ENCODE measurements at places on chromosomes 4 and X. TPM values are rescaled to one million over a fixed set of nuclear protein-coding genes. Genes with fewer than 3 reads are reported as not detected.

GRCh38 chr4:87405211-87405820 is 14.3 kb upstream of the HSD17B11 start:
- DNase-seq, result no peak

GRCh38 chrX:36407836-36408235 is 488.3 kb downstream of the CFAP47 start:
- no peak for DNase-seq

DNA sequence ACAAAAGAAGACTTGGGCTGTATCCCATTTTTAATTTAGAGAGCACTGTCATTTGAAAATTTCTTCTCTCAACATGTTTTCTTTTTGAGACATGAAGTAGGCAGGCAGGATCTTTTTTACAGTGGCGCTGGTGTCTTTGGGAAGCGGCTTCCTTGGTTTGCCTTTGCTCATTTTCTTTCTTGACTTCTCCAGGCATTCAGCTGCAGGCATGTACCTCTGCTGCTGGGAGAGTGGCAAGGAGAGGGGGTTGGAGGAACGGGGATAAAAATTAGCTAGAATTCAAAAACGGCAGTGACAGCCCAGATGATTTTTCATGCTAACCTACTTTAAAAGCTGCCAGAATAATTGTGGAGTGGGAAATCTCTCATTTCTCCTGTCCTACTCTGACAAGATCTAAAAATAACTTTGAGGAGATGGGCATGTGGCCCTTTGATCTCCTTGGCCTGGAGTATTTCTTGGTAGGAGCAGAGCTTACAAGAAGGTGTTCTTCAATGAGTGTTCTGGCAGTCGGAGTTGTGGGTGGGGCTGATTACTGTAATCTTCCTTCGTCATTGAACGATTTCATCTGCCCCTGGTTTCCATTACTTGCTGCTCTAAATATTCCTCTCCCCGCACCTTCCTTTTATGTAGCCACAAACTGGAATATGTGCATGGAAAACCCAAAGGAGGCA is 54.8 kb downstream of the TBL1X start:
- no peak for DNase-seq

DNA sequence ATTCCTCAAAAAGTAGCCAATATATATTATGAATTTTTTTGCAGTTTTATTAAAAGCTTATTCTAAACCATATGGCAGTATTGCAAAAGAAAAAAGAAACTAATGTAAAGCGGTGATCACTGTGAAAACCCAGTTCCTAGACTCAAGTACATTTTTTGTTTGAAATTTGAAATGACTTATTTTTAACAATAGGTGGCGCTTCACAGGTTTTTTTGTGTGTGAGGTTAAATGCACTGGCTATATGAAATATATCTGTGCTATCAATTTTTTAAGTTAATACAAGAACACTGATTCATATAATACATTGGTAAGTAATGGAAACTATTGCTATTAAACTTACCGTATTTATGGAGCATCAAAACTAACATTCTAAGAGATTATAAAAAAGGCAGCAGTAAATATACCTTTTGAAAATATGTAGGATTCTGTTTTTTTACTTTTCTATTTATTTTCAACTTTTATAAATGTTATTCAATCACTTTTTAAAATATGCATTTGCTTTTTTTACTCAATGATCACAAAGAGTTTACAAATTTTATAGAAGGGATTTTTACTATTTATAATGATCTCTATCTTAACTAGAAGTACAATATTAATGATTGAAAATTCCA is 5.6 kb upstream of the SPRY1 start:
- no peak for DNase-seq

- DNase-seq, result peak; percentile 36
Measured at GRCh38 chrX:48971249-48972219, at the start of gene KCND1. KCND1 (minus strand) TSS chrX:48971844; CDS start chrX:48970271, 1,573 bp downstream.

DNA sequence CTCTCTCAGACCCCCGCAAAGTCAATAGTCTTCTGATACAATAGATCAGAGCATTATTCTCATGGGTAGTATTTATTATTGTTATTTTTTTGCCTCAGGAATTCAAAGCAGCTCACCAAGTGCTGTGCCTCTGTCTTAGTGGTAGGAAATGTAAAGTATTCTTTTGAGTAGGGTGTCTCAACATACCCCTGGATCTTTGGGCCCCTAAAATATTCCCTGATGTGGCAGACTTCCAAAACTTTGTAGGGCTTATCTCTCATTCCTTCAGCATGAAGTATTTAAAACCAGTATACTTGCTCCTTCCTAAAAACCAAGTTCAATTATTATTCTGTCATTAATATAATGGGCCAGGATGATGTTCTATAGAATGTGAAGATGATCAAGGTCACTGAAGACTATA is 115.3 kb upstream of the ZNF827 start:
- DNase-seq, result no peak

GRCh38 chrX:6026980-6027379 is 201.7 kb downstream of the NLGN4X start:
- DNase-seq, result no peak

DNA sequence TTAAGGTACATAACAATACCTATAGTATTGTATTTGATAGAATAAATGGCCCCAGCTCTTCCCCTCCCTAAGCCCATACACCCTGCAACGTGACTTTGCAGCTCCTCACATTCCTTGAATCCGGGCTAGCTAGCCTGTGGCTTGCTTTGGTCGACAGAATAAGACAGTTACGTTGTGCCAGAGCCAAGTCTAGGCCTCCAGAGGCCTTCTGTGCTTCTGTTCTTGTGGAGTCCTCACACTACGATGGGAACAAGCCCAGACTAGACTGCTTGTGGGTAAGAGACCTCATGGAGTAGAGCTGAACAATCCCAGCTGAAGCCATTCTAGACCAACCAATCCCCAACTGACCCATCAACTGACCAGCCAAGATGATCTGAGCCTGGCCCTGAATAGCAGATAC is 102.4 kb upstream of the PLAC1 start:
- DNase-seq, result no peak

GRCh38 chr4:73308286-73308685 is 49.7 kb upstream of the ANKRD17 start:
- no peak for DNase-seq

- no peak for DNase-seq
Measured at GRCh38 chr4:54076673-54077072, 12.3 kb upstream of the CHIC2 start.

GRCh38 chrX:152932598-152933175 is 34.8 kb downstream of the ZNF185 start:
- no peak for DNase-seq

GRCh38 chrX:105189093-105189492 is 31.4 kb downstream of the TEX13A start:
- no peak for DNase-seq

DNA sequence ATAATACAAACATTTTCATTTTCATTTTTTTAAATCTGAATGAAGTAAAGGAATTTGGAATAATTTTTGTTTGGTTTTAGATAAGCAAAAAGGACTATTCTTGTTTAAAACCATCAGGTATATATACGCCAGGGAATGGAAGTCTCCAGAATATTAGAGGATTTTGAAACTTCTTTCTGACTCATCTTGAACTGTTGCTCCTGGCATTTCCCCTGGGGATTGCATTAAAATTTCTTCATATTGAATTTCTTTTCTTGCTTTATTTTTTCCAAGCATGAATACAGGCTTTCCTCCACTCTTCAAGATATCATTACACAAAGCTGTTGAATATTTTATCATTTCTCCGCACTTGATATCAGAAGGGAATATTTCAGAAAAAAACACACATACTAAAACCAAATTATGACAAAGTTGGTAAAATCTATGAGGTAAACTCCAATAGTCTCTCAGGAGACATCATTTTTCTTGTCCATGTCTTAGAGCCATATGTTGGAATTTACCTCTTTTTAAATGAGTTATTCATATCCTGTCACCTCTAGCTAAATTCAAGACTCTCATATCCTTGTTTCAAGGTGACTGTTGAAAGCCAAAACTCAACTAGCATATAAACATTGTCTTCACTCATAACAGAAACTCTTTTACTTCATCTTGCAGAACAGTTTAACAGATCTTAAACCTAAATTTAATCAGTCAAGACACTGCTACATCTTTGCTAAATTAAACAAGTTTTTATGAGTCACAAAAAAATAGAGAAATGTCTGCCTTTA is 20.7 kb upstream of the CSN1S1 start:
- DNase-seq, result no peak

DNA sequence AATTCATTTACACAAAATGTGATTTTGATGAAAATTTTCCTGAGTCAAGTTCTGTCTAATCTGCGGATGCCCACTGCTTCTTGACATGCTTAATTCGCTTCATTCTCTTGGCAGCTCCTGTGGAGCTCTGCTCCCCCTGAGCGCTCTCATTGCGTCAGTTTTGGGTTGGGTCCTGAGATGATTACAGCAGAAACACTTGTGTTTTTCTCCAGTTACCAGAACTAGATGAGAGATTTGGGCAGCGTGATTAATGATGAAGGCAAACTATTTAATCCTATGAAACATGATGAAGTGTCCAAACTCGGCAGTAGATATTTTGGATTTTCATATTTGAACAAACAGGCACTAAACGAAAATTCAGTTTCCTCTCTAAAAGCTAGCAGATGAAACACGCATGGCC is 4.2 kb upstream of the CXCL1 start:
- no peak for DNase-seq

- DNase-seq, result no peak
Measured at GRCh38 chrX:50920132-50920531, 9.6 kb downstream of the BMP15 start.

- no peak for DNase-seq
Measured at GRCh38 chrX:122187069-122187713, 996.9 kb upstream of the GRIA3 start.

- DNase-seq, result no peak
Measured at GRCh38 chr4:2484185-2484584, 15.3 kb downstream of the RNF4 start.

DNA sequence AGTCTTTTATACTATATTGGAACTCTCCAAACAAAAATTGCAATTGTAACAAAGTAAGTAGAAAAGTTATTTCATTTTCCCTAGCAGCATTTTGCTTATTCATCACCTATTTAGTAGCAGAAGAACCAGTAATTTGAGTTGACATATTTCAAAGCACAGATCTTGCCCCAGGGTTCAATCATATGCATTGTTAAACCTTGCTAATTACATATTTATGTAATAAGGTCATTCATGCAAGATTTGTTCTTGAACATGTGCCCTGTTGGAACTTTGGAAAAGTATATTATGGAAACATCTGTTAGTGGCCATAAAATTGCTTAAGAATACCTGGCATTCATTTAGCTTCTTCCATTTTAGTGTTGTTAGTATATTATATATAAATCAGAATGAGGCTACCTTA is 191.7 kb downstream of the TLL1 start:
- no peak for DNase-seq

- DNase-seq, result no peak
Measured at GRCh38 chr4:24978291-24979075, 52.3 kb downstream of the LGI2 start.

Gene FAM9B
- not detected for total RNA-seq

Gene DUX4
- total RNA-seq, result not detected

Gene SH3TC1
- 4.6 TPM for total RNA-seq

Gene BTC
- 0.12 TPM for total RNA-seq

Gene NUDT6
- 4.7 TPM for total RNA-seq

Gene CTAG2
- not detected for total RNA-seq

Gene PRSS12
- 0.06 TPM for total RNA-seq

Gene DGKK
- not detected for total RNA-seq
